NCI-H1694 treated with DMSO at 0.1 percent for 48 hours (cell line): ENCODE measurements at places on chromosomes 13 and 19.

GRCh38 chr19:13355356-13355755 is 150.9 kb downstream of the CACNA1A start:
- DNase-seq: no peak

DNA sequence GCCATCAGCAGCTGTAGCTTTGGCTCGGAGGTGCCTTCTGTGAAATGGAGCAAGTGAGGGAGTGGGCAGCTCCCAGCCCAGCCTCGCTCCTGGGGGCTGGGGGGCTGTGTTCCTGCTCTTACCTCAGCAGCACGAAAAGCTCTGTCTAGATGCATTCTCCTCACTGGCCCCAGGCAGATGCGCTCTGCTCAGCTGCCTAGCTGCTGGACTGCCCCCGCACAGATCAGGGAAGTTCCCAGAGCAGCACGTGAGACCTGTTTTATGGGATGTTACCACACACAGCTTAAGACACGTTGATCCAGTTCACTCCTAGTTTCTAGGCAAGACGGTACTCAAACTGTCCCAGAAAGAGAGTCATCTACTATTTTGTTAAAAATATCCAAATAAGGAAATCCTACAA is 13.6 kb downstream of the LCP1 start:
- no peak for DNase-seq

GRCh38 chr19:29576046-29576606 is 30.0 kb upstream of the POP4 start:
- peak; percentile 12 for DNase-seq

- DNase-seq: no peak
Measured at GRCh38 chr13:33479105-33479504, 193.6 kb upstream of the STARD13 start.

GRCh38 chr19:20278342-20278741 is 111.3 kb downstream of the ZNF486 start:
- no peak for DNase-seq

- no peak for DNase-seq
Measured at GRCh38 chr19:43362745-43363144, 9.3 kb downstream of the CD177 start.

DNA sequence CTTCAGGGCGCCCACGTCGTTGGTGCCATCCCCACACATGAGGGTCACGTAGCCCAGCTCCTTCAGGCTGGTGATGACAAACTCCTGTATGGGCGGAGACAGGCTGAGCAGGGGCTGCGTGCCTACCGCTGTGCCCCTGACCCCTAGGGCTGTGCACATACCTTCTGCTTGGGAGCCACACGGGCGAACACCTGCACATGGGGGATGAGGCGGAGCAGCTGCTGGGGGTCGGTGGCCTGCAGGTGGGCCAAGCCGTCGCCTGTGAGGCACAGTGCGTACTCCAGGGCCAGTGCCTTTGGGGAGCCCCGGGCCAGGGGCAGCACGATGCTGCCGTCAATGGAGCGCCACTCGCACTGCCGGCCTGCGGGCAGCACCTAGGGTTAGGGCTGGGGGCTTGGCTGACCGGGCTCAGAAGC is 6.1 kb upstream of the GMIP start:
- DNase-seq: no peak

DNA sequence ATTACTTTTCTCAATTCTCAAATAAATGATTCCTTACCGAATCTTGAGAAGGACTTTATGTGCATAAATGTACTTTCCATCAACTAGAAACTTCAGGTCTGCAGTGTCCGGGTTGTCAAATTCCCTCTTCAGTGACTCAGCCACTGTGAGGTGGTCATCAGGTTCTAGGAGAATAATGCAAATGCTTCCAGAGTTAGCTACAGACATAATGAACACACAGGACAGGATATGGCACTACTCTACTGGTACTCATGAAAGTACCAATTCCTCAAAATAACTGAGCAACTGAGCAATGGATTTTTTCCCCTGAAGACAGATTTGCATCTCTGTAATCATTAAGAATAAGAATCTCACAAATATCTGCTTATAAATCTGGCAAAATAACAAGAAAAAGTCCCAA is 31.2 kb downstream of the RCBTB2 start:
- no peak for DNase-seq

- DNase-seq: no peak
Measured at GRCh38 chr13:74073274-74073673, 60.9 kb downstream of the KLF12 start.

- no peak for DNase-seq
Measured at GRCh38 chr13:65710514-65710913, 1519.6 kb downstream of the PCDH9 start.

GRCh38 chr19:38728752-38729541 is 15.3 kb downstream of the CAPN12 start:
- DNase-seq: no peak

DNA sequence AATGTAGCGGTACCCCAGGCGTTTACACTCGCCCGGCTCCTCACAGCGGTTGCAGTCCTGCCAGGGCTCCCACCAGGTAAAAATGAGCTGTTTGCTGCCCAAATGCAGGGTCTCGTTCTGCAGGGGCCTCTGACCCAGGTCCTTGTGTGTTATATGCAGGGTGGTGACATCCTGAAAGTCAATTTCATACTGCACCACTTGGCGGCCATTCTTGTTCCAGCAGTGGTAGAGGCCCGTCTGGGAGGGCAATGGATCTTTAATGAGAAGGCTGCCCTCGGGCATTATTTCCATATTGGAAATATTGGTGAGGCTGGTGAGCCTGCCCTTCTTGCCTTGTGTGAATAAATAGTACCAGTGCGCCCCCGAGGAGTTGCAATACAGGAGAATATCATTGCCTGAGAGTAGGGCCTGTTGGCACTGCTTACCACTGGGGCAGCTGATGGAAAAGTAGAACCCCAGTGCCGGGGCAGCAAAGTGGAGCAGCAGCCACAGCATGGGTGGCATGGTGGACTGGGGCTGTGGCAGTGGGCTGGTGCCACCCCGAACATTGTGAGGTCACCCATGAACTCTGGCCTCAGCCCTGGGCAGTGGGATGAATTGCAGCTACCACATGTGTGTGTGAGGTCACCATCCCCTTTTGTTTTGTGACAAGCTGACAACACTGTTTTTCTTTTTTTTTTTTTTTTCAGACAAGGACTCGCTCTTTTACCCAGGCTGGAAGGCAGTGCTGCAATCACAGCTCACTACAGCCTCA is at the start of gene FAM187B:
Gene FAM187B, minus strand, starts transcription at position 563 of the 754 bp plus-strand sequence. Its CDS starts 59 bp downstream, at position 504.
- no peak for DNase-seq

DNA sequence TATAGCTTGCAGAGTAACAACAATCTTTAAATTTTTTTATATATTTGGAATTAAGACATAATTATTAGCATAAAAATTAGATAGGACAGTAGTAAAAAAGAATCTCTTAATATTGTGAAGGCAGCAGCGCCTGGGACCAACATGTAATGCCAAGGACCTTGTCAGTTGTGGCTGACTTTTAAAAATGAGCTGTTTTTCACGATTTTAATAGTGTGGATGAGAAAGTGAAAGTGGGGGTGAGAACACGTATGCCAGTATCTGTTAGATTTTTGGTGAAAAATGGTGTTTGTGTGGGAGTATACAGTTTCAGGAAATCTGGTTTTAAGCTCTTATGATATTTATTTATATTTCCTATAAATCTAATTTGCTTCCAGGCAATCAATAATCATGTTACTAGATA is 125.2 kb downstream of the LMO7 start:
- peak; percentile 10 for DNase-seq

- peak; percentile 71 for DNase-seq
Measured at GRCh38 chr13:30997697-30998096, 65.2 kb downstream of the TEX26 start.

GRCh38 chr13:31159306-31159705 is 2.4 kb downstream of the HSPH1 start:
- no peak for DNase-seq
